ENCODE measurements at places on chromosomes 6 and 20.

- DNase-seq: no peak
Observed at GRCh38 chr6:5562277-5562676, 301.0 kb downstream of the FARS2 start.

DNA sequence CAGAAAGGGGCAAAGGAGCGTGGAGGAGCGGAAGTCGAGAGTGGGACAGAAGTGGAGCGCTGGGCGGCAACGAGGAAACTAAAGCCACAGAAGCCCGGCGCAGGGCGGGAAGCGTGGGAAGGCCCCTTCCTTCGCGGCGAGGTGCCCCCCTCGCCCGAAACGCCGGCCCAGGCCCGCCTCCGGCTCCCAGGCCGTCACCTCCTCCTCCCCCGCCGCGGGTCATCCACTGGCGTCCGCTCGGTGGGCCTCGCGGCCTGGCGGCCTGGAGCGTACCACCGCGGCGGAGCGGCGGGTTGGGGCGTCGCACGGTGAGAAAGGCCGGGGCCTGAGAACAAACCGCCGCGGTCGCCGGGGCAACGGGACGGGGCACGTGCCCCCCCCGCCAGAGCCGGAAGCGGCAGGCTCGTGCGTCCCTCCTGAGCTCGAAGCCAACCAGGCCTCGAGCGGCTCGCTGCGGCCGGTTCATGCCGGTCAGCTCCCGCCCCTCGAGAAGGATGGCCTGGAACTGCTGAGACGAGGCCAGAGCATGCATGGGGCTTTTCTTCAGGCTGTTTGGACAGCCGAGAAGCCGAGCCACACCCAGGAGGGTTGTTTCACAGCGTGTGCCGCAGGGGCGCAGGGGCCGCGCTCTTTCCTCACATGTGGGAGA, at the start of gene TCP11:
Gene TCP11, minus strand, starts transcription at position 333 of the 649 bp plus-strand sequence. CDS start 469 bp downstream, outside the sequence.
- DNase-seq: no peak

GRCh38 chr6:71248878-71249544, 39.6 kb upstream of the OGFRL1 start:
- DNase-seq: no peak

GRCh38 chr6:169406804-169407203, 153.2 kb upstream of the THBS2 start:
- DNase-seq: no peak

GRCh38 chr20:40687384-40688128, 1.5 kb downstream of the MAFB start:
- no peak for DNase-seq

GRCh38 chr6:122484760-122485159, 13.2 kb upstream of the SERINC1 start:
- DNase-seq: no peak

All from NCI-H1417 treated with DMSO at 0.1 percent for 48 hours (cell line).